ENCODE measurements at places on chromosomes 5 and 9. TPM values are rescaled to one million over a fixed set of nuclear protein-coding genes. Genes with fewer than 3 reads are reported as not detected.

NR5A1 gene
- total RNA-seq, result not detected

UNC13B gene
- 14.6 TPM for total RNA-seq

OR13C8 gene
- total RNA-seq, result not detected

GLDC gene
- total RNA-seq, result 0.27 TPM

PFN3 gene
- not detected for total RNA-seq

PCDHB13 gene
- total RNA-seq, result 1.9 TPM

SLC45A2 gene
- 0.09 TPM for total RNA-seq

BTNL8 gene
- 0.09 TPM for total RNA-seq

BAAT gene
- total RNA-seq, result 0.66 TPM

DNA sequence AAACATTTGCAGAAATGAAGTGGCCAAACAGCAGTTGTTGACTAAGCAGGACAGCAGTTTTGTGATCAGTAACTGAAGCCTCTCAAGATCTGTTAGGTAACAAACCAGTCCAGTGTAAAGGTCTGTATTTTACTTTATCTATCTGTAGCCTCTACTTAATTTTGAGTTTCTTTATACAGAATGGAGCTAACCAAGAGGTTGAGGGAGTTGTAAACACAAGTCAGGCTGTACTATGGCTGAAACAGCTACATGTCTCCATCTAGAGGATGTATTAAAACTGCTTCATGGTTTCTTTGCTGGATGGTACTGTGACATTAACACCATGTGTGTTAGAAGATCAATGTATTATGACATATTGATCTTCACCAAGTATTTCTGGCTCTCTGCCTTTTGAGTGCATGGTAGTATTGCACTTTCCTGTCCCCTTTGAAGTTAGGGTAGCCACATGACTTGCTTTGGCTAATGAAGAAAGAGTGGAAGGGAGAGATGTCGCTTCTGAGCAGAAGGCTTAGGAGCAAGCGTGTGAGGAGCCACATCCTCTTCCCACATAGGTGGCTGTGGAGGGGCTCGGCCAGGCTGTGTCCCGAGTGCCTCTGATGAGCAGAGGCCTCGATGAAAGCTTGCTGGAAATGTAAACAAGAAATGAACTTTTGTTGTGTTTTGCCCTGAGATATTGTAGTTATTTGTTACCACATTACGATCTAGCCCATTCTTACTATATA is 105.6 kb upstream of the PCA3 start:
- DNase-seq, result peak; percentile 67

GRCh38 chr5:111856876-111857466 is 100.0 kb upstream of the NREP start:
- peak; percentile 18 for DNase-seq

DNA sequence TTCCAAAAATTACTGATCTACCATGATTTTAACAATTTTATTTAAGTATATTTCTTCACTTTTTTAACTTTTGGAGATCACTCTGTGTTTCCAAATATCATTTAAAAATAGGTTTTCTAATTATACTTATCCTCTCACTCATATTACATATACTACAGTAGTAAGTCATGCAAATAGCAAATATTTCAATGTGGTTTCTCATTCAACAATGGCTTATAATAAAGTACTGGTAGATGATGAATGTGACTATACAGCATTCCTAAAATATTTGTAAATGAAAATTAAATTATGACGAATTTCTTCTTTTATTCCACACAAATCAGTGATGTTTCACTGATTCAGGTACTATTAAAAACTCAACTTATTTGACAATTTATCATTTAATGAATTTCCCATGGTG is 176.3 kb upstream of the MEF2C start:
- DNase-seq, result no peak

DNA sequence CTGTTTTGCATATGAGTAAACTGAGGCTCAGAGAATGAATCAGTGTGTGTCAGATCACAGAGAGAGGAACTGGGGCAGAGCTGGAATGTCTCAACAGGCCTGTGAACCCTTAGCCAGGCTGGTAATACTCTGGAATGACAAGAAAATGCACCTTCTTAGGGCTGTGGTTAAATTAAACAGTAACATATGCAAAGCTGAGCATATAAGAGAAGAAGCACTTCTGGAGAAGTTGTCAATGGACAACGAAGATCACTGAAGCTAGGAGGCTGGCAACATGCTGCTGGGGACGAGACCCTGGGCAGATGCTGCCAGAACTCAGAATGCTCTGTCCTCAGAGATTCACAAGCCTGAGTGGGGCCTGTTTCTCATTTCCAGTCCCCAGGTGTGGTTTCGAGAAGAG is 64.6 kb upstream of the EPB41L4B start:
- no peak for DNase-seq

- no peak for DNase-seq
Observed at GRCh38 chr9:19516348-19516747, 107.5 kb downstream of the ACER2 start.

GRCh38 chr5:54062958-54063357 is 247.4 kb downstream of the ARL15 start:
- DNase-seq, result no peak

DNA sequence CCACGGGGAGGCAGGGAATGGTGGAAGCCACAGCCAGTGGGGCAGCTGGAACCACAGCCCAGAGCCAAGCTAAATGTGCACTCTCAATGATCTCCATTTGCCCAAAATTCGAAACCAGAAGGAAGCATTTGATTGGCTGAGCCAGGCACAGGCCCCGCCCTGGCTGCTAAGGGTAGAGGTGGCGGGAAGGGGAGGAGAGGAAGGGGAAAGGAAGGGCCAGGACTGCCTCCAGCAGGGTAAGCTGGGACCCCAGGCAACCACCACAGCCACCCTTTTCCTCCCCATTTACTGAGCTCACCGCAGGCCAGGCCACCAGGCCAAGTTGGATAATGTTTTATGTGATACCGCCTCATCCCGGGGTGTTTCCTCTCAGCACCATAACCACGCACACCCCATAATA is 100.3 kb upstream of the RAPGEF1 start:
- DNase-seq, result no peak

DNA sequence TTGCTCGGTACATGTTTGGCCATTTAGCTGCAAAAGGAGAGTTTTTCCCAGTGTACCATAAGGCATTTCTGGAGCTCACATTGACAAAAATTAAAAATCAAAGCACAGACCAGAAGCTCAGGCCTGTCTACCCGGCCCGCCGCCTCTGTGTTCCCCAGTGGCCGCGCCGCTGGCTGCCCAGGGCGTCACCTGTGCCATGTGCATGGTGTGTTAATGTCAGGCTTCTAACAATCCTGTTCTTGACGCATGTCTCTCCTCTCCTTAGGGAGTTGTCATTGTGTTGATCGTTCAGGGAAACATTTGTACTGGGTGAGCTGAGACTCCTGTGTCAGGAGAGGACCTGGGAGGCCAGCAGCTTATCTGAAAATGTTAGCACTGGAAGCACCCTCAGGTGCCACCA is 9.6 kb upstream of the NTNG2 start:
- no peak for DNase-seq

DNA sequence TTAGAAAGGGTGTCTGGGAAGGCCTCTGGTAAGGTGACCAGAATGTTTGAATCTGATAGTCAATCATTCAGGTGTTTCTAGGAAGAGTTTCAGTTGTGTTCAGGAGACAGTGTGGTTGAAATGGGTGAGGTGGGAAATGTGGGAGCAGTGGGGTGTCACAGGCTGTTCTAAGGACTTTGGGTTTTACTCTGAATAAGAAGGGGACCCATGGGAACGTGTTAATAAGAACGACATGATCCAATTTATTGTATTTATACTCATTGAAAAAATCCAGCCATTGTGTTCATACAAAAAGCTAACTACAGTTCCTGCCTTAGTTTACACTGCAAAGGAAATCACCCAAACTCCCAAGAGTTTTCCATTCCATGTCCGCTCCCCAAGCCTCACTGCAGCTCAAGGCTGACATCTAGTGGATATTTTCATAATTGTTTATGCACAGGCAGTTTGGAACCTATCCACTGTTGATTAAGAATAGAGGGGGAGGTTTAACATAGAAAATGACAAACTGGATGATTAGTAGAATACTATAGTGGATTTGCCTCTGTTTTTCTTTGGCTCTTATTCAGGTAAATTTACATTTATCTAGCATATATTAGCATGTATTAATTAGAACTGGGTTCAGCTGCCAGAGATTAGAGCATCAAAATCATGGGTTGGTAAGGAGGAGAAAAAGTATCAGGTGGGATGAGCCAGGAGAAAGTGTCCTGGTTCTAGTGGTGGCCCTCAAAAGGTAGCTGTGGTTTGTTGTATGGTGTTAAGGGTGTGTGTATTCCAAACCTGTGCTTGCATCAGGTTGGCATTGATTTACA is 17.7 kb downstream of the CAVIN4 start:
- peak; percentile 78 for DNase-seq

DNA sequence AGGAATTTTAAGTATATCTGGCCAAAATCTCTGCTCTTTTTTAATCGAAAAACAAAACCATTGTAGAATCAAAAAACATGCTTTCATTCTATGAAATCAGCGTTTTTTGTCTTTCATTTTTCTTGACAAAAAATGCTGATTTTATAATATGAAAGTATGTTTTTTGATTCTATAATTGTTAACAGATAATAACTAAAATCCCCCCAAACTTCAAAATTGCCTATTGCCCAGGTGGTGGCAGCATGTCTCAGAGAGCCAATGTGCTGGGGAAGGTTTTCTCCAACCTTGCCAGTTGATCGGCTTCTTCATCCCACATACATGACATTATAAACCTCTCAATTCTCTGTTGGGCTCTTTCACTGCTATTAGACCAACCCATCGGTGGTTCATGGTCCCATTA is 5.1 kb upstream of the SMIM15 start:
- DNase-seq, result peak; percentile 42

Data from muscle of leg (tissue), 16 donors.